Fibroblast of pulmonary artery (primary cell): ENCODE measurements at places on chromosomes 7 and 10.
A peak's percentile ranks its signal among the peaks of the same experiment; 100 is the strongest.

DNA sequence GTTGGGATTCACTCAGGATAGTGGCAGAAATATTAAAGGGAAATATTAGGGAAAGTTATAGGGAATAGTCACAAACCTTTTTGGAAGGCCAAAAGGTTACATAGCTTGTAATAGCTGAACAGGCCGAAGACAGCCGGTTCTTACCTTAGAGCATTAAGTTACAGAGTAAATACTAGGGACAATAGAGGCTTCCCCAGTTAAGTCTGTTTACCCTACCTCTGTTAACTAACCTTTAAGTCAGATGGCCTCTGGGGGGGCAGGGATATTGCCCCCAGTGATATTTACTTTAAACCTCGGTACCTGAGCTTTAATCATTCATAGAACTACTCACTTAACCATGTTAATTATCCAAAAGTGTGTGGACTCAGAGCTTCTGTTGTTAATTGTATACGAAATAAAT, 7.4 kb downstream of the POLR1F start:
- no peak for DNase-seq

DNA sequence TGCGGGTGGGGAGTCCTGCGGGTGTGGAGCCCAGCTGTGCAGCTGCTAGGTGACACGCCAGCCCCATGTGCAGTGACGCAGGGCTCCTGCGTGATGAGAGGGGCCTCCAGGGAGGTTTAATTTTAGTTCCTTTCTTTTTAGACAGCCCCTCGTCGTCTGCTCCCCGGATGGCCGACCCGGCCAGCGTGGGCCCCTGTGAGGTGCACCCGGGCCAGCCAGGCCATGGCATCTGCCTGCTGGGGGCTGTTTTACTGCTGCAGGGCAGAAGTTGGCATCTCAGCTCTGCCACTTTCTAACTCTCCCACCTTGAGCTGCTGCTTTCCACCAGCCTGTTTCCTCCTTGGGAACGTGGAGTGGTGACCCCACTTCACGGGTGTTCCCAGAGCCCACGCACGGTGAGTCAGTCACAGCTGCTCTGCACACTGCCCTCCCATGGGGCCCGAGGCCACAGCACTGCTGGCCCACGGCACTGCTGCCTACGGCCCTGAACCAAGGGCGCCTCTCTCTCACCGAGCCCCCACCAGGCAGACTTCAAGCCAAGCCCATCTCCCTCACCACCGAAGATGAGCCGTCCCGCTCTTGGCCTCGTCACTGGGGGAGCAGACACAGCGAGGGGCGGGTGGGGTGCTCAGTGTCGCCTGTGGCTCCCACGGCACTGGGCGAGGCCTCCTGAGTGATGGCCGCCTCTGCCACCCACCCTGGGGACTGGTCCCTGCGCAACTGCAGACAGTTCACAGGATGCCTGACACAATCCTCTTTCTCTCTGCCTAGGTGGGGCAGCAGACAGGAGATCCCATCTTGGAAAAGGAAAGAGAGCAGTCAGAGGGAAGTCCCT, 21.3 kb downstream of the CYP2W1 start:
- no peak for DNase-seq

GRCh38 chr7:73567846-73568685, 10.3 kb downstream of the TBL2 start:
- no peak for DNase-seq

DNA sequence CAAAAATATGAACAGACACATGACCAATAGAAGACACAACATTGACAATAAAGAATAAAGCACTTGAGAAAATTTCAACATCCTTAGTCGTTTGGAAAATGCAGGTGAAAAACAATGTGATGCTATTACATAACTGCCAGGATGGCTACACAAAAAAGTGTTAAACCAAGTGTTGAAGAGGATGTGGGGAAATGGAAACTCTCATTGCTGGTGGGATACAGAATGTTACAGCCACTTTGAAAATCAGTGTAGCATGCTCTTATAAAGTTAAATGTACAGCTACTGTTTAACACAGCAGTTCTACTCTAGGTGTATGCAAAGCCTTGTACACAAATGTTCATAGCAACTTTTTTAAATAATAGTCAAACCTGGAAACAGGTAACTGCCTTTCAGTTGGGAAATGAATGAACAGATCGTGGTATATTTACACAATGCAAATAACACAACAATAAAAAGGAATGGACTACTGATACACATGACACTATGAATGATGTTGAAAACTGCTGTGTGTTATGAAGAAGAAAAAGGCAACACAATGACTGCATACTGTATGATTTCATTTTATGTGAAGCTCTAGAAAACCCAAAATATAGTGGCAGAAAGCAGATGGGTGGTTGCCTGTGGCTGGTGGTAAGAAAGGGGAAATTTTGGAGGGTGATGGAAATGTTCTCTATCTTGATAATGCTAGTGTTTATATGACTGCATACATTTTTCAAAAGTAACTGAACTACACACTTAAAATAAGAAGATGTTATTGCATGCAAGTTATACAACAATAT, 102.2 kb upstream of the VIPR2 start:
- DNase-seq, result no peak

DNA sequence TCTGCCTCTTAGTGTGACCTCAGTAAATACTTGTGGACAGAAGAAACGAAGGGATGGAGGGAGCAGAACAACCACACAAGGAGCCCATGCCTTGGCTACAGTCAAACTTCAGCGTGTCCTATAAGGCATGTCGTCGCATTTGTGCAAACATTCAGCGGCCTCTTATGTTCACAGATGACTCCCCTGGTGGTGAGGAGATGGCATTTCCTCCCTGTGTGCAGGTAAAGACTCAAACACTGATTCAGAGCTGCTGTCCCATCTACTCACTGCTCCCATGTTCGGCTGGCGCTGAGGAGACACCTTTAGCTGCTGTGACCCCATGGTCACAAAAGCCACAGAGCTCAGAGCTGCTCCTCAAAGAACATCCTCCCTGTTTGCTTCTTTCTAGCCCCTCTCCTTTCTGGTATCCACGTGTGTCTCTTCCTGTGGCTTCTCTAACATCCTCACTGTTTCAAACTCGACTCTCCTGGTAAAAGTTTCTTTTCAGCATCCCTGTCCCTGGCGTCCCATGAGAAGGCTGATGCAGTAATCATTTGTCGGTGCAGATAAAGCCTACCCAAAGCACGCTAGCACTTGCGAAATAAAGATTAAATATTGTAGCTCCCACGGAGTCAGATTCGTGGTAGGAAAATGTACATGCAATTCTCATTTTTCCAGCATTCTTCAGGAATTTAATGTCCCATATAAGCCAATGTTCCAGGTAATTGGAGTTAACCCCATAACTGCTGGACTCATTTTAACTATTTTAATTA, 124.9 kb upstream of the NEBL start:
- DNase-seq, result peak; percentile 95
